ENCODE measurements at places on chromosomes 11 and 22. TPM values are rescaled to one million over a fixed set of nuclear protein-coding genes. Genes with fewer than 3 reads are reported as not detected.

RAG1 gene
- total RNA-seq = 0.08 TPM

MS4A7 gene
- not detected for total RNA-seq

GRCh38 chr22:20581503-20582170 is 74.2 kb downstream of the MED15 start:
- DNase-seq = no peak

- DNase-seq = no peak
Observed at GRCh38 chr22:29637181-29637580, 33.7 kb downstream of the NF2 start.

DNA sequence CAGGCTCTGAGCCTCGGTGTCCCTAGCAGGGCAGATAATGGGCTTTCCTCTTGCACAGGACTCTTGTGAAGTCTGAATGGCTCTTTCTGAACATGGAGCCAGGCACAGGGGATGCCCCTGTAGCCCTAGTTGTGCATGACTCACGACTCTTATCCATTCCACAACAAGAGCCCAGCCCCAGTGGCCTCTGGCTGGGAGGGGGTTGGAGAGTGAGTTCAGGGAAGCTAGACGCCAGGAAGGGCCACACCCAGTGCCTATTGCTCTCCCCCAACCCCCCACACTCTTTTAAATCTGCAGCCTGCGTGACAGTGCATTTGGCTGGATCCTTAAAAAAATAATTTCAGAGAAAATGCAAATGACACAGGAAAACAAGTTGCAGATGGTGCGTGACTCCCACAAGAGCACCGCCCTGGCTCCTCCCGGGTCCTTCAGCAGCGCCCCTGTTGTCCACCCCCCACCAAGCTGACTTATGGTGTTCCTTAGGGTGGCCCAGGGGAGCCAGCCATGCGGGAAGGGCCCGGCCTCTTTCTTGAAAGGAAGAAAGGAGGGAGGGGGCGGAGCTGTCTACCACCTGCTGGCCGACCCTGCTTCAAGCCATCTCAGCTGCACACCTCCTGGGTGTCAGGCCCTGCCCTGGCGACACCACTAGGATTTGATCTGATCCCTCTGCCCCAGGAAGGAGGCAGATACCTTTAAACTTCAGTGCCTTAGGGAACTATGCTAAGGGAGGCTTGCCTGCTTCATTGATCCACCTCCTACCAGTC is 74.7 kb downstream of the MN1 start:
- DNase-seq = no peak

DNA sequence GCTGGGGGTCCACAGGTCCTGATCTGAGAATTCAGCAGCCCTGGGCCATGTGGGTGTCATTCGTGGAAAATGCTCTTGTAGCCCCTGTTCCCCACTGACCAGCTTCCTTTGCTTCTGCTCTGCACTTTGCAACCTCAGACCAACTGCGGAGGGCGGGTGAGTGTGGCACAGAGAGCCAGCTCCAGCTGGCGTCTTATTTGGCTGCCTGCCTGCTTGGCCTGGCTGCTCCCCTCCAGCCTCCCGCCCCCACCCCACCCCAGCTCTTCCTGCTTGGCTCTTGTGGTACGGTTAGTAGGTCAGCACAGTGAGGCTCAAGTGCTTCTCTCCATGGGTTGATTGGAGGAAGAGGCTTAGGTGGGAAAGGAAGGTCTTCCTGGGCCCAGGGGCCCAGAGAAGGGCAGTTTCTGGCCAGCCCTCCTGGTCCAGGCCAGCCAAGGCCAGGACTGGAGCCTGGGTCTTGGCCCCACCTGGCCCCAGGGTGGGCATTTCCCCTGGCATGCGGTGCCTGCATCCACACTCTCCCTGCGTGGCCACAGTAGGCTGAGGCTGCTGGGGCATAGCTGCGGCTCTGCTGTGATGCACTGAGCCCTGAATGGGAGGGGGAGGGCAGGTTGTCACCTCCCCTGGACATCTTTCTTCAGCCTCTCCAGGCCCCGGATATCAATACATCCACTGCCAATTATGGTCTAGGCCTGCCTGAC is 26.5 kb downstream of the MYO7A start:
- no peak for DNase-seq

POLDIP3 gene
- total RNA-seq = 77.2 TPM

DNA sequence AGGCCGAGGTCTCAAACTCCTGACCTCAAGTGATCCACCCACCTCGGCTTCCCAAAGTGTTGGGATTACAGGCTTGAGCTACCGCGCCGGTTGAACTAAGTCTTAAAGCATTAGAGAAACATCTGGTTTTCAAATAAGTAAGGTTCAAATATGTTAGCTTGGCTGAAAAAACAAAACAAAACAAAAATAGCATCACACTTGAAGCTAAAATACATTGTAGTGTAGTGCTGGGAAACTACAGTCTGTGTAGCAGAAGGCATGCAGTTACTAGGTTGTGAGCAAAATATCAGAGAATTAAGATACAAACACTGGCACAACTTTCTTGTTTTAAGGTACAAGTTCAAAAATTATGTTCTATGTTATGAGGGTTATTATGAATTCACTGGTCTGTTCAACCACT is 224.8 kb upstream of the CHORDC1 start:
- no peak for DNase-seq

FAM227A gene
- total RNA-seq = 0.87 TPM

DNA sequence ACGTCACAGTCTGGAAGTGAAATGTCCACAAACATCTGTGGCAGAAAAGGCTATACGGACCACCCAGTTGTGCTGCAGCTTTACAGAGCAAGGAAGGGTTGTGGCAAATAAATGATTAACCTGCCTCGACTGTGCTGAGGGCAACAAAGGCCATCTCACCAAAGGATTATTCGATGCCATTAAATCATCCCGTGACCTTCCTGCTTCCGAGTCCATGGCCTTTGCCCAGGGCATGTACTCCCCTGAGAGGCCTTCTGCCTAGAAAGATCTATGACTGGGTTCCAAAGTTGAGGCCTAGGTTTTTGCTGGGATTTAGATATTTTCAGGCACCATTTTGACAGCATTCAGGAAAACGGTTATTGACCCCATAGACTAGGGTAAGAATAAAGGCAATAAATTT is 9.2 kb downstream of the CDPF1 start:
- no peak for DNase-seq

SLC22A6 gene
- not detected for total RNA-seq
